Activated CD8-positive, alpha-beta memory T cell treated with anti-CD3 and anti-CD28 coated beads, Interleukin-2, amount 10 ng/mL, durations not matched to agents 7 days and 5 days (primary cell): ENCODE measurements at places on chromosomes 13 and 19.

DNA sequence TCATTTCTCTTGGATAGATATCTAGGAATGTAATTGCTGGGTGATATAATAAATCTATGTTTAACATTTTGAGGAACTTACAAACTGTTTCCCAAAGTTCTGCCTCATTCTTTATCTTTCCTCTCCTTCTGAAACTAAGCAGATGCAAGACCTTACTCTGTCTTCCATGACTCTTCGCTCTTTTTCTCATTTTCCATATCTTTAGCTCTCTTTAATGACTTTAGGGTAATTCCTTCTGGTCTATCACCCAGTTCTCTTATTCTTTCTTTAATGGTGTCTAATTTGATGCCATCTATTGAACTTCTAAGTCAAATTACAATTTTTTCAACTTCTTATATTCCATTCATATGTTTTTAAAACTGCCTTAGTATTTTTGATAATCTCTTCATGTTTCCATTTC is 316.6 kb downstream of the POU4F1 start:
- H3K27me3 ChIP-seq: no peaks in the 10 kb centered on the region
- no peaks in the 10 kb centered on the region for H3K36me3 ChIP-seq
- no peaks in the 10 kb centered on the region for H3K4me1 ChIP-seq
- no peak overlapping the region for H3K27ac ChIP-seq
- no peak overlapping the region for H3K4me3 ChIP-seq

DNA sequence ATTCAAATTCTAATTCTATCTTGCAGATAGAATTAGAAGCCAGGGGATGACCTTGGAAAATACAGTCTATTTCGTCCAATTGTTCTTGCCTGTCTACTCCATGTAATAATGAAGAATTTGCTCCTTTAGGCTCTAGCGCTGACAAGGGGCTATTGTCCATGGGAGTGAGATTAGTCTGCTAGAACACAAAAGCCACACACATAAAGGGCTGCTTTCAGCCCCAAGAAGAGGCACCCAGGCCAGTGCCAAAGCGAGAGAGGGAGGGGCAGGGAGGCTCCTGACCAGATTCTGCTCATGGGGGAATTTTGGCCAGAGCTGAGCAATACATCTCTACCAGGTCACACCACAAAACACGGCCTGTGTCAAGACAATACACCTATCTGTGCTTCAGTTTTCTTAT is 1306.9 kb downstream of the UQCRFS1 start:
- no peaks in the 10 kb centered on the region for H3K4me1 ChIP-seq
- no peak overlapping the region for H3K27ac ChIP-seq
- H3K36me3 ChIP-seq: no peaks in the 10 kb centered on the region
- H3K27me3 ChIP-seq: no peaks in the 10 kb centered on the region

- no peak overlapping the region for H3K4me3 ChIP-seq
- H3K4me1 ChIP-seq: no peaks in the 10 kb centered on the region
- peaks cover 1% of the 10 kb centered on the region for H3K36me3 ChIP-seq
- H3K27ac ChIP-seq: no peak overlapping the region
- peaks cover 29% of the 10 kb centered on the region for H3K27me3 ChIP-seq
- DNase-seq: no peak
These were observed 388.3 kb downstream of the COG6 start for GRCh38 chr13:40043764-40044163.

GRCh38 chr13:113815151-113816058 is 48.5 kb downstream of the GAS6 start:
- DNase-seq: no peak
- peak overlapping the region; percentile 32 for H3K27ac ChIP-seq
- peak overlapping the region; percentile 79 for H3K4me3 ChIP-seq
- peaks cover 19% of the 10 kb centered on the region for H3K4me1 ChIP-seq

- H3K27me3 ChIP-seq: peaks cover 3% of the 10 kb centered on the region
- H3K36me3 ChIP-seq: no peaks in the 10 kb centered on the region
- no peak overlapping the region for H3K4me3 ChIP-seq
- peaks cover 18% of the 10 kb centered on the region for H3K4me1 ChIP-seq
- DNase-seq: no peak
These were observed 43.9 kb downstream of the GAS6 start for GRCh38 chr13:113819731-113820715.

DNA sequence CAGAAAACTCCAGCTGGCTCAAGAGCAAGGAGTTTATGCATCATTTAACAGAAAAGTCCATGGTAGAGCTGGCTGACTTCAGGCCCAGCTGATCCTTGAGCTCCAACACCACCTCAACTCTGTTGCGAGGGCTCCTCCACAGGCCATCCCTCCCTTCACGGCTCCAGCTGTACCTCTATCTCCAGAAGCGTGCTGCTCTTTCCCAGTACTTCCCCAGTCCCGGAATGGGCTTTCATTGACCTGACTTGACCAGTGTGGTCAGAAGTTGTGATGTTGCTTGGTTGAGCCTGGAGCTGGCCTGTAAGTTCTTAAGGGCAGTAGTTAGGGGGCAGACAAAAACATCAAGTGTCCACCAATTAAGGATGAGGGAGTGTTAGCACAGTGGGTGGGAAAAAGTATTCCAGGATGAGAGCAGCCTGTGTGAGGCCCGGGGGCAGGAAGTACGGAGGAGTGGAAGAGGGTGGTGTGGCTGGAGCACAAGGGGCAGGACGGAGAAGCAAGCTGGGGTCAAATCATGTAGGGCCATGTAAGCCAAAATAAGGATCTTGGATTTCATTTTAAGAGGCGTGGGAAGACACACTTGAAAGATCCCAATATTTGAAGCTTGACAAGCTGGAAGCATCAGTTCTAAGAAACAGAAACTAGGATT is 24.0 kb downstream of the SKA3 start:
- H3K4me1 ChIP-seq: peaks cover 3% of the 10 kb centered on the region
- H3K27ac ChIP-seq: no peak overlapping the region
- H3K4me3 ChIP-seq: no peak overlapping the region
- H3K36me3 ChIP-seq: peaks cover 38% of the 10 kb centered on the region
- no peaks in the 10 kb centered on the region for H3K27me3 ChIP-seq
- DNase-seq: no peak

- no peaks in the 10 kb centered on the region for H3K36me3 ChIP-seq
- H3K27ac ChIP-seq: no peak overlapping the region
- H3K4me3 ChIP-seq: no peak overlapping the region
- no peak for DNase-seq
- no peaks in the 10 kb centered on the region for H3K4me1 ChIP-seq
These were observed 133.0 kb downstream of the URI1 start for GRCh38 chr19:30074741-30075715.

- no peak overlapping the region for H3K27ac ChIP-seq
- no peak for DNase-seq
- H3K36me3 ChIP-seq: no peaks in the 10 kb centered on the region
- H3K4me1 ChIP-seq: peaks cover 8% of the 10 kb centered on the region
- peaks cover 18% of the 10 kb centered on the region for H3K27me3 ChIP-seq
These were observed 14.2 kb downstream of the SIGLEC5 start for GRCh38 chr19:51615991-51616390.

DNA sequence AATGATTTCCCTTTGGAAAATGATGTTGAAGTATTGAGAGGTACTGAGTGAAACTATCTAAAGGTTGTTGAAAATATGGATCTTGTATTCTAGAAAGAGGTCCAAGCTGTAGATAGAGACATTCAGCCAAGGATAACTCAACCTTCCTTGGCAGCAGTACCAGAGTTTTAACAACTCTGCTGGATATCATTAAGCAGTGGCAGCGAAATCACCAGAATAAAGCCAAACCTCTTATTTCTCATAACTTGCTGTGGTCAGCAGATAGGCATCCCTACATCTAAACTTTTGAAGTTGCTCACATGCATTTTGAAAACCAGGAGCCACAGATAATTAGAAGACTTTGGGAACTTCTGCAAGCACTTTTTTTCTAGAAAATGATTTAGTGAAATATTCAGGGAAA is 559.8 kb downstream of the IRS2 start:
- no peaks in the 10 kb centered on the region for H3K36me3 ChIP-seq
- H3K4me1 ChIP-seq: no peaks in the 10 kb centered on the region
- H3K27ac ChIP-seq: no peak overlapping the region
- DNase-seq: no peak
- no peak overlapping the region for H3K4me3 ChIP-seq
- H3K27me3 ChIP-seq: no peaks in the 10 kb centered on the region

- DNase-seq: peak; percentile 59
- peaks cover 72% of the 10 kb centered on the region for H3K4me1 ChIP-seq
- peak overlapping the region; percentile 92 for H3K27ac ChIP-seq
- peaks cover 12% of the 10 kb centered on the region for H3K27me3 ChIP-seq
- H3K4me3 ChIP-seq: peak overlapping the region; percentile 49
- H3K36me3 ChIP-seq: peaks cover 8% of the 10 kb centered on the region
These were observed 5.3 kb downstream of the SIGLECL1 start for GRCh38 chr19:51256155-51256625.

GRCh38 chr13:109333893-109334651 is 452.3 kb downstream of the IRS2 start:
- H3K27ac ChIP-seq: no peak overlapping the region
- no peak overlapping the region for H3K4me3 ChIP-seq
- no peaks in the 10 kb centered on the region for H3K27me3 ChIP-seq
- no peak for DNase-seq

DNA sequence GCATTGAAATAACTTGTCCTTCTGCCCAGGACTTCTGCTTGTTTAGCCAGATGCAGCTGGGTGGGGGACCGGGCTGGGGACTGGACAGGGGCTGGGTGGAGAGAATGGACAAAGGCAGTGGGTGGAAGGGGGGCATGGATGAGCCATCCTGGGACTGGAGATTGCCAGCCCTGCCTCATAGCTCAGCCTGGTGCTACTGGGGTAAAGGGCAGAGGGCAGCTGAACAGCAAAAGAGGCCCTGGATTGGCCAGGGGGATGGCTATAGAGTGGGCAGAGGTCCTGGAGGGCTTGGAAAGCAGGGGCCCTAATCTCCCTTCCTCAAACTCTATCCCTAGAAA is 17.7 kb upstream of the PLAUR start:
- H3K36me3 ChIP-seq: no peaks in the 10 kb centered on the region
- H3K27ac ChIP-seq: no peak overlapping the region
- H3K4me1 ChIP-seq: no peaks in the 10 kb centered on the region
- no peak for DNase-seq
